ENCODE measurements at places on chromosomes 1 and 21.

- no peak for DNase-seq
Observed at GRCh38 chr1:17731460-17731859, 23.7 kb upstream of the ACTL8 start.

DNA sequence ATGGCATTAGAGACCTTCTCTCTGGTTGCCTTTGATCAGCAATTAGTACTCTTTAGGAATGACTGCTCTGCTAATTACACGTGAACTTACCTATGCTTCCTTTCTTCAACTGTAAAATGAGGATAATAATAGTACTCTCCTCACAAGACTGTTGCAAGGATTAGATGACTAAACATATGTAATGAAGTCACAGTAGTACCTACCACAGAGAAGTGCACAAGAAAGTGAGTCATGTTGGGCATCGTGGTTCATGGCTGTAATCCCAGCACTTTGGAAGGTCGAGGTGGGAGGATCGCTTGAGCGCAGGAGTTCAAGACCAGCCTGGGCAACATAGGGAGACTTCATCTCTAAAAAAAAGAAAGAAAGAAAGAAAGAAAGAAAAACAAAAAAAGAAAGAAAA, 68.1 kb upstream of the AK4 start:
- DNase-seq: no peak

- DNase-seq: no peak
Observed at GRCh38 chr1:84152649-84153056, 8.6 kb downstream of the PRKACB start.

DNA sequence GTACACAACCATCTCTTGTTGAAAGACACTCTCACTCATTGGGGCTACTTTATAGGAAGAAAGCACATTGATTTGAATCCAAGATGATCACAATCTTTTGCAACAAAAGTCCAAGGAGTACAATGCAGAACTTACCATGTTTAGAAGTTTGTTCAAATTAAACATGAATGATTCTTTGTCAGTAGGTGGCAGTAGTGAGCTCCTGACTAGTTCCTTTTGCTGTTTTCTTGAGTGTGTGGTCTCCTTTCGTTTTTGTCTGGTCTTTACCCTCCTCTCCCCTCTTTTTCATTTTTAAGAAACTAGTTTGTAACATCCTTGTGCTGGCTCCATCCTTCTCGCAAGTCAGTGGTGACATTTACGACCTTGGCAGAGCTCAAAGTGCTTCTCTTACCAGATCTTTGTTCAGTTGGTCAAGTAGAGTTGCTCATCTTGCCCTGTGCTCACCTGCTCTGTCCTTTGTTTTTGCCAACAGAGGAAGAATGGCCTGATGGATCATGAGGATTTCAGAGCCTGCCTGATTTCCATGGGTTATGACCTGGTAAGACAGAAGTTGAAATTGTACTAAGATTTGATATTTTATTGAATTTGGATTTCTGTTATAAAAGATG, 35.7 kb upstream of the MTR start:
- DNase-seq: no peak

DNA sequence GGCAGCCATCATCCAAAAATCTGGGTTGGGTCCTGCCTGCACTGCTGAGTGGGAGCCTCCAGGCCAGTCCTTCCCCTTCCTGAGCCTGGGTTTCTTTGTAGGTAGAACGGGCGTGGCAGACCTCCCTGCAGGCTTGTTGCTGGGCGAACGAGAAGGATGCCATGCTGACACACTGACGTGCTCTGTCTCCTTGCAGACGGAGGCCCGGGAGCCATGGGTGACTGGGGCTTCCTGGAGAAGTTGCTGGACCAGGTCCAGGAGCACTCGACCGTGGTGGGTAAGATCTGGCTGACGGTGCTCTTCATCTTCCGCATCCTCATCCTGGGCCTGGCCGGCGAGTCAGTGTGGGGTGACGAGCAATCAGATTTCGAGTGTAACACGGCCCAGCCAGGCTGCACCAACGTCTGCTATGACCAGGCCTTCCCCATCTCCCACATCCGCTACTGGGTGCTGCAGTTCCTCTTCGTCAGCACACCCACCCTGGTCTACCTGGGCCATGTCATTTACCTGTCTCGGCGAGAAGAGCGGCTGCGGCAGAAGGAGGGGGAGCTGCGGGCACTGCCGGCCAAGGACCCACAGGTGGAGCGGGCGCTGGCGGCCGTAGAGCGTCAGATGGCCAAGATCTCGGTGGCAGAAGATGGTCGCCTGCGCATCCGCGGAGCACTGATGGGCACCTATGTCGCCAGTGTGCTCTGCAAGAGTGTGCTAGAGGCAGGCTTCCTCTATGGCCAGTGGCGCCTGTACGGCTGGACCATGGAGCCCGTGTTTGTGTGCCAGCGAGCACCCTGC, 1.4 kb downstream of the GJA4 start:
- no peak for DNase-seq

GRCh38 chr1:214537219-214537618, 14.2 kb downstream of the PTPN14 start:
- no peak for DNase-seq

- peak; percentile 55 for DNase-seq
Observed at GRCh38 chr1:228393268-228393701, 13.3 kb downstream of the TRIM11 start.

GRCh38 chr1:201036188-201036842, 12.8 kb upstream of the KIF21B start:
- no peak for DNase-seq

GRCh38 chr1:156804572-156805243, 11.9 kb downstream of the SH2D2A start:
- no peak for DNase-seq

GRCh38 chr1:207030522-207031009, 2.0 kb downstream of the C1orf116 start:
- no peak for DNase-seq

DNA sequence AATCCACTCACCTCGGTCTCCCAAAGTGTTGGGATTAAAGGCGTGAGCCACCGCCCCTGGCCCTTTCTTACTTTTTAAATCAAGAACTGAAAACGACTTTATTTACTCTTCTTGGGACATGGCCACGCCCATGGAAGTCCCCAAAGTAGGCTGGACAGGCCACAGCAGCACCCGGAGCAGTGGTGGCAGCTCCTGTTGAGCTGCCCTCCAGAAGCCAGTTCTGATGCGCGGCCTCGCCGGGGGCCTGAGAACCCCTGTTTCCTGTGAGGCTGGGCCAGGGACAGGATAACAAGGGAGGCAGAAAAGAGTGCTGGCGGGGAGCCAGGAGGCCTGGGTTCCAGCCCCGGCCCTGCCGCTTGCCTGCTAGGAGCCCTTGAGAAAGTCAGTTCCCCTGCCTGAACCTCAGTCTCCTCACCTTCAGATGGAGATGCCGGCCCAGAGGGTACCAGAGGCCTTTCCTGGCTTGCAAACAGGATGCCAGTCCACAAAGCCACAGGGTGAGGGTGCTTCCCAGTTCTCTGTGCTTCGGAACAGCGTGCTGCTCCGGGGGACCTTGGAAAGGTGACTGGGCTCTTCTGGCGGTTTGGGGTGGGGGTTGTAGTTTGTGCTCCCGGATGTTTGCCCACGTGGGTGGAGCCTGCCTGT, 59.4 kb downstream of the RUNX3 start:
- peak; percentile 74 for DNase-seq

- DNase-seq: no peak
Observed at GRCh38 chr1:7623842-7624241, 147.3 kb upstream of the VAMP3 start.

DNA sequence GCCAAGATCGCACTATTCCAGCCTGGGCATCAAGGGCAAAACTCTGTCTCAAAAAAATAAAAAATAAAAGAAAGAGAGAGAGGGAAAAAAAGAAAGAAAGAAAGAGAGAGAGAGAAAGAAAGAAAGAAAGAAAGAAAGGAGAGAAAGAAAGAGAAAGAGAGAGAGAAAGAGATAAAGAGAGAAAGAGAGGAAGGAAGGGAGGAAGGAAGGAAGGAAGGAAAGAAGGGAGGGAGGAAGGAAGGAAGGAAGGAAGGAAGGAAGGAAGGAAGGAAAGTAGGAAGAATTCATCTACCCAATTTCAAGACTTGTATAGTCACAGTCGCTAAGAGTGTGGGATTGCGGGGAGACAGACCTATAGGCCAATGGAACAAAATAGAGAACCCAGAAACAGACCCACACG, 290.6 kb downstream of the NPHP4 start:
- no peak for DNase-seq

GRCh38 chr21:37159053-37159776, 86.2 kb downstream of the TTC3 start:
- DNase-seq: no peak

- DNase-seq: peak; percentile 46
Observed at GRCh38 chr1:247360116-247360898, 28.6 kb upstream of the ZNF496 start.

GRCh38 chr1:54008876-54009275, 9.1 kb downstream of the LDLRAD1 start:
- DNase-seq: peak; percentile 63

DNA sequence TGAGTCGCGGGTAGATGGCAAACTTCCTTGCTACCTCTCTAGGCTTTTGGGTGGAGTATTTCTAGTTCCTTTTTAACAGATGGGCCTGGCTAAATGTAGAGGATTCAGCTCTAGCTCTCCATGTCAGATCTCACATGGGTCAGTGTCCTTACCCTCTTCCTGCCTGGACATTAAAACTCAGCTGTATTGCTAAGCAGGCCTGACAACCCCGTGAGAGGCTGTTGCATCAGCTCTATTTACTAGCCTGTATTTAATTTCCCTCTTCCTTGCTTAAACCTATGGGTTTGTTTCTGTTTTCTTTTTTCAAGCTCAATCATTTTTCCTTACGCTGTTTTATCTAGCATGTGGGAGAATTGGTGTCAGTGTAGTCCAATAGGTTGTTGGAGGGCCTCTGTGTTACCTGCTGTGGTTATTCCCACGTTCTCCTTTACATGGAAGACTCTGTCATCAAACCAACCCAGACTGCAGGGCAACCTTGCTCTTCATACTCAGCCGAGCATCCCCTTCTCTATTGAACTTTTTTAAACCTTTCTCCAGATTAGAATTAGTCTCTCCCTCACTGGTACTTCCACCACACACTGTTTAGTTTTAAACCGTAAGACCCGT, 79.5 kb upstream of the BACH1 start:
- peak; percentile 59 for DNase-seq

GRCh38 chr1:165577707-165578106, 33.9 kb downstream of the LRRC52 start:
- DNase-seq: no peak

- DNase-seq: no peak
Observed at GRCh38 chr1:154220970-154221277, 169 bp downstream of the UBAP2L start.

- DNase-seq: no peak
Observed at GRCh38 chr1:53350853-53351767, 23.2 kb upstream of the LRP8 start.

DNA sequence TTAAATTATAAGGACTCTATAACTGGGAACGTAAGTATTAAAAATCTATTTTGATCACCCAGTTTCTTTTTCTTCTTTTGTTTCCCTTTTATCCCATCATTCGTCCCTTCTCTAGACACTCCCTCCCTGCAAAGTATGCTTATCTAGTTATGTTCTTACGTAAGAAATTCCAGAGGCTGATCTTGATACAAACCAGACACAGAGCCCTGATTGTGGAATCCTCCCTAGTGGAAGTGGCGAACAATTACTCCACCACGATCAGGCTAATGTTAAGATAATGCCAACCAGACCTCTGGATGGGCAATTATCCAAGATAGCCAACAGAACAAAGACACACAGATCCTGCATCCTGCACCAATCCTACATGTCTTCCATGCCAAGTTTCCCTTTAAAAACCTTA, 1557.4 kb downstream of the PLA2G4A start:
- no peak for DNase-seq

DNA sequence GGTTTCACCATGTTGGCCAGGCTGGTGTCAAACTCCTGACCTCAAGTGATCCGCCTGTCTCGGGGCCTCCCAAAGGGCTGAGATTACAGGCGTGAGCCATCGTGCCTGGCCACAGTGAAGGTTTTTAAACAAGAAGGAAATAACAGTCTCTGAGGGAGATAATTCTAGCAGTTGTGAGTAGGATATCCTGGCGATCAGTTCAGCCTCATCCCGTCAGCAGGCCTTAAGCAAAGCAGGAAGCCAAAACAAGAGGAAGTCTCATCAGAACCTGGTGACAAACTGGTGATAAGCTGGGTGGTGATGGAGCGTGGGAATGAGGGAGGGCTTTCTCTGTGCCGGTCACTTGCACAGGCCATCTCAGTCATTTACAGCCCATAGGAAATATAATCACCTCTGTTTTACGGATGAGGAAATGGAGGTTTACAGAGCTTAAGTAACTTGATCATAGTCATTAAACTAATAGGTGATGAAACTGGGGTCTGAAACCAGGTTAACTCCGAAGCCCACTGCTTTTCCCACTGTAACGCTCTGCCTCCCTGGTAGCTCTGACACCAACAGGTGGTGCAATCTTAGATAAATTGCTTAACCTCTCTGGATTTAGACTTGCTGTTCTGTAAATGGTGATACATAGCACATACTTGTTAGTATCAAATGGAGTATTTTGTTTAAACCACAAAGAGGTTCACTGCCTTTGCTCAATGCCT, 40.8 kb upstream of the A3GALT2 start:
- no peak for DNase-seq

GRCh38 chr1:42551180-42551579, 88.1 kb downstream of the CCDC30 start:
- no peak for DNase-seq

DNA sequence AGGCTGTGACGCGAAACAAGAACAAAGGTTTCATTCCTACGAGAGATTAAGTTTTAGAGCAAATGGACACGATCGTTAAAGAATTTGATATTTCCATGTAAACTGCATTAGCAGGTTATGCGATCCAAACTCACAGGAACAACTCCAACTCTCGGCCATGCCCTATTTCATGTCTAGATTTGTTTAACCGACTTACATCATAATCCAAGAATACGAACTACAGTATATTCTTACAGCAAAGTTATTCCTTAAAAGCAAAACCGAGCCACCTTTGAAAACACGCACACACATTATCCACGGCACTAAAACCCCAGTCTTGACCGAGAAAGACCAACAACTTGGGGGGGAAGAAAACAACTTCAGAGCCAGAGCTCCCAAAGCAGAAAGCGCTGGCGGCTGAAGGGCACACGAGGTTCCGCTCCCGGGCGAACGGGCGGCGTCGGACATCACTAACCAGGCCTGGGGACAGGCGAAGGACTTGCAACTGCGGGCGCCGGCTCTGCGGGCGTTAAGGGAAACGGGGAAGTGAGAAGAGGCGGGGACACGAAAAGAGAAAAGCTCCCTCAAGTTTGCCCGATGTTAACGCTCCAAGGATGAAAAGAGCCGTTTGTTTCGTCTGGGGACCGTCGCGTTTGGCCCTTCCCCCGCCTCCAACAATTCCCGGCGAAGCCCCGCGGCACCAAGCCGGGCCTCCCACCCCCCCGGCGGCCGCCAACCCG, 690 bp downstream of the B3GALNT2 start:
- DNase-seq: peak; percentile 91

DNA sequence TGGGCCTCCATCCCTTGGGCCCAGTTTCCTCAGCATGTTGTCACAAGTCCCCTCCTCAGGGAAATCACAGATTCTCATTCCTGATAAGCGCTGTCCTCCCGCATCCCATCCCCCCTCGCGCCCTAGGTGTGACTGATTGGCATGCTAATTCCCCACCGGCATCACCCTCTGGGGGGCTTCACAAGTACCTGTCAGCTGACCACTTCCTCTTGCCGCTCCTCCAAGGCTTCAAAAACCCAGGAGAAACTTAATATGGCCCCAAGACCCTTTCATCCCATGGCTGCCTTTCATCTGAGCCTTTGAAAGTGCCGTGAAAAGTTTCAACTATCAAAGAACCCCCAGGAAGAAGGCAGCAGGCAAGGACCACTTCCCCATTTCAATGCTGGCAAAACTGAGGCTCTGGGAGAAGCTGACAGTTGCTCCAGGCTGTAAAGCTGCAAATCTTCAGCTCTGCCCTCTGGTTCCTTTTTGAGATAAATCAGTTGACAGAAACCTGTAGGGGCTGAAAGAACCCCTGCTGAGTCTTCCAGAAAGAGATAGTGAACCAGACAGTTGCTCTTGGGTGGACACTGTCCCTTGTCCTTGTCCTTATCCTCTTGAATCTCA, 12.8 kb upstream of the MIXL1 start:
- no peak for DNase-seq
